ENCODE measurements at places on chromosomes 11 and 22.

- peak; percentile 76 for DNase-seq
These were observed 9.0 kb upstream of the VPREB1 start for GRCh38 chr22:22235558-22235957.

DNA sequence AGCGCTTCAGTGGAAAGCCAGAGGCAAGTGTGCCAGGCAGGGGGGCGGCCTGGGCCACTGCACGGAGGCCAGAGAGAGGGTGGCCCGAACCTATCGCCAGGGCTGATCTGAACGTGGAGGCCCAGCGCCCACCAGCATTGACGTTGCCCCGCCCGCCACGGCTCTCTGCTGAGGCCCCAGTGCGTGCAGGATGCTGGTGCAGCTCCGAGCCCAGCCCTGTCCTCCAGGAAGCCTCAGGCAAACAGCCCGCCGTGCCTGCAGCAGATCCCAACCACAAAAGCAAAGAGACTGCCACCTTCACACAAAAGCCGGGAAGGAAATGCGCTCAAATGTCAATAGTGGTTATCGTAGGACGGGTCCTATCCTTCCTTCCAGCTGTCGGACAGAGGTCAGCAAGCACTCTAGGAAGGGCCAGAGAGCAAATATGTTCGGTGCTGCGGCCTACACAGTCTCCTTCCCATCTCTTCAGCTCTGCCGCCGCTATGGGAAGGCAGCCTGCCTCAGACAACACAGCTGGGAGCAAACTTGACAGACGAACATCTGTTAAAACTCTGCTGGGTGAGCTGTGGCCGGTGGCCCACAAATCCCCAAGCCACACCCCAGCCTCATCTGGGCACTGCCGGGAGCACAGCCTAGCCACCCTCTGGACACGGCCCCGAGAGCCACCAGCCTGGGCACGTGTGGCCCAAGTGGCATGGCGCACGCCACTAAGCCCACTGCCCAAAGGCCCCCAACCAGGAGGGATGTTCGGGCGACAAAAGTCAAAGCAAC lies 146.2 kb downstream of the CRYBB2 start:
- no peak for DNase-seq

- DNase-seq = no peak
These were observed 1484.4 kb downstream of the LRRC4C start for GRCh38 chr11:39975091-39975490.

- no peak for DNase-seq
These were observed 18.8 kb downstream of the TMEM218 start for GRCh38 chr11:125092669-125093068.

DNA sequence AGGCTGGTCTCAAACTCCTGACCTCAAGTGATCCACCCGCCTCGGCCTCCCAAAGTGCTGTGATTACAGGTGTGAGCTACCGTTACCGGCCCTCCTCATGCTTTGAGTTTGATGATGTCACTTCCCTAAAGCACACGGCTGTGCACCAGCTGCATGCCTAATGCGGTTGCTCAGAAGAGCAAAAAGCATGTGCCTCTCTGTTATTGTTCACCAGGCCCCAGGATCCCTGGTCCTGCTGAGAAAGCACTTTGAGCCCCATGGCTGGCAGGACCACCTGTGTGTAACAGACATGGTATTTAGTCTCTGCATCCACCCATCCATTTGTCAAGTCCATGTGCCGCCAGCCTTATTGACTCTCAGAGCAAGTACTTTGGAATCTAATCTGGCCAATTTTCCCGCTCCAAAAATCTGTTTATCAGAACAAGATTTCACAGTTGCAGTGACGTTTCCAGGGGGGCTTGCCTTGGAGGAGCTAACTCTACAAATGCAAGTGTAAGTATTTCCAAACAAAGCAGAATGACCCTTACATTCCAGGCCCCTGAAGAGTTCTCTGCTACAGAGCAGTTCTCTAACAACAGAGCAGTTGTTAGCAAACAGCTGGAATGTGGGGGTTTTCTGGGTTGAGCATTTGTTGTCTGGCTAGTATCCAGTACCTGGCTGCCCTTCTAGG lies 89.4 kb downstream of the LDLRAD3 start:
- no peak for DNase-seq

Measured in MM.1S (cell line).